Tibial nerve (tissue), 4 donors: ENCODE measurements at places on chromosomes 1 and 21. TPM values are rescaled to one million over a fixed set of nuclear protein-coding genes. Genes with fewer than 3 reads are reported as not detected.

- no peak for DNase-seq
Observed at GRCh38 chr1:150537732-150538684, 11.2 kb upstream of the ADAMTSL4 start.

- no peak for DNase-seq
Observed at GRCh38 chr1:201098992-201099677, 13.1 kb downstream of the CACNA1S start.

DNA sequence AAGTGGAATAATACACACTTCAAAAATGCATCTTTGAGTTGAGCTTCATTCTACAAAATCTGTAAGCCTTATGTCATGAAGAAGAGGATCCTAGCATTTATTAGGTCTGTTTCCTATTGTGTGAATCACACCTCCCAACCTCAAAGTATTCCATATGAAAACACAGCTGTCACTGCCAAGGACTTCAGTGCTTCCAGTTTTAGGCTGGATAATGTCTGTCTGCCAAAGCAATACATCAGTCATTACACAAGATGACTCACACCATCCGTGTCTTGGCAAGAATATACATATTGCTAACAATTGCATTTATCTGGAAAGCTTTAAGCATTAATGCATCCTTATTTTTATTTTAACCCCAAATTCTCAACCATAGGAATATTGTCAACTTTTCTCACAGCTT, 125.7 kb upstream of the TMPRSS15 start:
- DNase-seq, result no peak

DNA sequence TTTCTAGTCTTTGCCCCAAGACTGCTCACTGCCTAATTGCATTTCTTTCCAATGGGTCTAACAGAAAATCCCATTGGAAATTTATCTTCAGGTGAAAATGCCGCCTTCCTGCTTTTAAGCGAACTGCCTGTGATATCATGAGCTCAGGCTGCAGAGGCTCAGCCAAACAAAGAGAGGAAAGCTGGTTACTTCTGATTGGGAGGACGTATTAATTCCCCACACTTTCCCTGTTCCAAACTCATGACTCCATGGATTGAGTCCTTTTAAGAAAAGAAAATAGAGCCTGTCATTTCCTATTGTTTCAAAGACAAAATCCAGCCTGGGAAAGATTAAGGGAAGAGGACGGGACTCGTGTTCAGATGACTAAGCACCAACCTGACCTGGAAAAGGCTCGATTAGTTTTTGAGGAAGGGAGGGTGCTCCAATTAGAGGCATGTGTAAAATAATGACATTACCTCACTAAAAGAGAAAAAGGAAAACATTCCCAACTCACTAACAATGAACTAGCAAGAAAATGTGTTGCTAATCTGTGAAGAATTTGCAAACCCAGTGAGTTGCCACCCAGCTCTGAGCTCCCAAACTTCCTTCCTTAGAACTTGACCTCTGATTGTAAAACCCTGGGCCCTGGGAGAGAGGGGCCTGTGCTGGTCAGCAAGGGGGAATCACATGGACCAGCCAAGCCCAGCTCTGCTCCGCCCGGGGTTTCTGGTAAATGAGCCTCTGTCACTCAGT, 61.2 kb downstream of the TCP10L start:
- DNase-seq, result no peak

- no peak for DNase-seq
Observed at GRCh38 chr1:29643838-29644440, 407.6 kb downstream of the PTPRU start.

GJA9 gene
- not detected for total RNA-seq

DNA sequence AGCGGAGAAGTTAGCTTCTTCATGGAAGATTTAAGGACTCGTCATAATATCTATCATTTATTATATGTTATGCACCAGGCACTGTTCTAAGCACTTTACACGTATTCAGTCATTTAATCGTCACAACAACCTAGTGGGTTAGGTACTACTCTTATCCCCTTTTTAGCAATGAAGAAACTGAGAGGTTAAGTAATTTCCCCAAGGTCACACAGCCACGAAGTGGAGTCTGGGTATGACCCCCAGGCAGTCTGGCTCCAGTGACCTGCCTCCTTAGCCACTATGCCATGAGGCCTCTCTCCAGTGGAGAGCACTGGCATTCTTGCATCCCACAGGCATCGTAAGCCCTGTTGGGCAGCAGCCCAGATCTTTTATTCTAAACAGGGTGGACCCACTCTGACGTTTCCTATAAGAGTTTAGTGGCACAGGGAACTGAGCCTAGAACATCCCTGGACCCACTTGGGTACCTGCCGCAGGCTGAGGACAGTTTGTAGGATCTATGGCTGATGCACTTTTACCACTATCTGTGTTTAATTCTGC, 123.0 kb downstream of the NAV1 start:
- no peak for DNase-seq

GRCh38 chr1:159318784-159319551, 16.8 kb downstream of the FCER1A start:
- DNase-seq, result no peak

DNA sequence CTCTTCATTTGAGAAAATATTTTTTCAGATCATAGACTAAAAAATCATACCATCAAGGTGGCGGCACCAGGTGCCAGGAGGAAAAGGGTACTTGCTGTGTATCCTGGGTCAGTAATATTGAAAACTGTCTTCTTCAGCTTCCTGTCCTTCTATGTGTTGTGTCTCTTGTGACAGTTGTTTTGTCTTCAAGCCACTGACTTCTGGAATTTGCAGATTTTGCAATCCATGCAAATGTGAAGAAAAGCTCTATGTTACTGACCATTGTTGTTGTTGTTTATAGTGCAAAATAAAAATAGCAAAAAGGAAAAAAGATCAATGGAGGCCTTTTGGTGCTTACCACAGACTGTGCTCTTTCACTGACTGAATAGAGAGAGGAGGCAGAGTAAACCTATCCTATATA, 83.2 kb upstream of the RHOU start:
- DNase-seq, result no peak
